ENCODE measurements at places on chromosomes 12 and 14. TPM values are rescaled to one million over a fixed set of nuclear protein-coding genes. Genes with fewer than 3 reads are reported as not detected.

DNA sequence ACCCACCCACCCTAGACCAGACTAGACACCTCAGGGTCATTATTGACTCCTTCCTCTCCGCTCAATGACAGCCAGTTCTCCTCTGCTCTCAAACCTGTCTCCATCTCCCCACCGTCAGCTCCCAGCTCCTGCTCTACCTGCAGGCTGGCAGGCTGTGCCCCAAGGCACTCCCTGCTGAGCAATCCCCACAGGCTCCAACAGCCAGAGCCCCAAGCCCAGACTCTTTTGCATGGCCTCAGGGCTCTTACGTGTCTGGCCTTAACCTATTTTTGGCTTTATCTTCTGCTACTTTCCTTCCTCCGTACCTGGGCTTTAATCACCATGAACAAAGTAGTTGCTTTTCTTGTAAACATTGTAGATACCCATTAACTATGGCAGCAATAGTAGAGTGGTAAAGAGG lies 162.9 kb upstream of the PRMT8 start:
- DNase-seq: no peak

GRCh38 chr12:33708935-33709334 lies 269.3 kb upstream of the SYT10 start:
- DNase-seq: no peak

GRCh38 chr12:26187014-26187798 lies 8.2 kb upstream of the SSPN start:
- no peak for DNase-seq

DNA sequence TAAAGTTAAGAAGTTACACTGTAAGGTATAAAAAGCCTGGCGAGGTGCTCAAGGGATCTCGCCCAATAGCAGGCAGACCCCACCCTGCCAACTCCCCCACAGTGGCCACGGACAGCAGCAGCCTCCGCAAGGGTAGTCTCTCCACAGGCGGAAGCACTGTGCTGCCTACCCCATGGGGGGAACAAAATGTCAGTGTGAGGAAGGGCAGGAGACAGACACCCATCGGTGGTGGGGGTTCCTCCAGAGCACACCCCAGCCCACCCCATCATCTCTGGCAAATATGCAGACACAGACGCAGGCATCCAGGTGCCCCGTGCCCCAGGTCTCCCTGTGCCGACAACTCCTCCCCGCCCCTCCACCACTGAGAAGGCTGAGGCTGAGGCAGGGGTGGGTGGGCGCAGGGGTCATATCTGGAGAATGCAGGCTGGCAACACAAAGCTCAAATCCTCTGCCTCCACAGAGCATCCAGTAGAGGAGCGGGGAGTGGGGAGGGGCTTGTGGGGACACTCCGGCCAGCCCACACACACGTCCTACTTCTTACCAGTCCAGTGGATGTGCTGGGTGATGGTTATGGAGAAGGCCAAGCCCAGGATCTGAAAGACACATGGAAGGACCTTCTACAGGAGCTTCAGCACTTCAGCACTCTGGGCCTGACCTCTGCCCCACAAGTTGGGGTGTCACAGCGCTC lies 68.3 kb upstream of the DDX11 start:
- DNase-seq: no peak

DNA sequence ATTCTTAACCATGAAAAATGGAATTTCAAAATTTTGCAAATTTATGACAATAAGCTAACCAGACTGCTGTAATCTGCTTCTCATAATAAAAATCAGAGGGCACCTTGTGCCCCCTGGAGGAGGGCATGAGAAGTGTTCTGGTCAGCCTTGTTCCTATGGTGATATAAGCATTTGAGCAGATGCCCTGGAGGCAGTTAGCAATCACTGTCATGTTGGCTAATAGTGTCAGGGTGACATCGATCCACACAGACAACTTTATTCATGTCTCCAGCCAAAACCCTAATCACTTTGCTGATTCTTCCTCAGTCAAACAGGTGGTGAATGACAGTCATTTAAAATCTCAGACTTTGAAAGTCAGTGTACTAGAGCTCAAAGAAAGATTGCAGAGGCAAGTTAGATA lies 943.0 kb downstream of the GALC start:
- peak; percentile 16 for DNase-seq

The DIP2B gene
- total RNA-seq: 9.0 TPM

GRCh38 chr12:26845057-26845666 lies 12.2 kb upstream of the ITPR2 start:
- DNase-seq: peak; percentile 29

GRCh38 chr14:43591776-43592175 lies 915.3 kb downstream of the FSCB start:
- no peak for DNase-seq

- no peak for DNase-seq
Observed at GRCh38 chr14:105477660-105478397, 3.2 kb downstream of the CRIP2 start.

GRCh38 chr12:18872770-18873169 lies 134.9 kb downstream of the CAPZA3 start:
- no peak for DNase-seq

The FGF6 gene
- total RNA-seq: not detected

- DNase-seq: no peak
Observed at GRCh38 chr14:51236314-51236713, 3.7 kb upstream of the TMX1 start.

The PRH2 gene
- not detected for total RNA-seq

GRCh38 chr12:96099986-96100385 lies 64.6 kb upstream of the LTA4H start:
- DNase-seq: no peak

All from H4 (cell line).